ENCODE measurements at places on chromosomes 1 and 21.
A peak's percentile ranks its signal among the peaks of the same experiment; 100 is the strongest.

DNA sequence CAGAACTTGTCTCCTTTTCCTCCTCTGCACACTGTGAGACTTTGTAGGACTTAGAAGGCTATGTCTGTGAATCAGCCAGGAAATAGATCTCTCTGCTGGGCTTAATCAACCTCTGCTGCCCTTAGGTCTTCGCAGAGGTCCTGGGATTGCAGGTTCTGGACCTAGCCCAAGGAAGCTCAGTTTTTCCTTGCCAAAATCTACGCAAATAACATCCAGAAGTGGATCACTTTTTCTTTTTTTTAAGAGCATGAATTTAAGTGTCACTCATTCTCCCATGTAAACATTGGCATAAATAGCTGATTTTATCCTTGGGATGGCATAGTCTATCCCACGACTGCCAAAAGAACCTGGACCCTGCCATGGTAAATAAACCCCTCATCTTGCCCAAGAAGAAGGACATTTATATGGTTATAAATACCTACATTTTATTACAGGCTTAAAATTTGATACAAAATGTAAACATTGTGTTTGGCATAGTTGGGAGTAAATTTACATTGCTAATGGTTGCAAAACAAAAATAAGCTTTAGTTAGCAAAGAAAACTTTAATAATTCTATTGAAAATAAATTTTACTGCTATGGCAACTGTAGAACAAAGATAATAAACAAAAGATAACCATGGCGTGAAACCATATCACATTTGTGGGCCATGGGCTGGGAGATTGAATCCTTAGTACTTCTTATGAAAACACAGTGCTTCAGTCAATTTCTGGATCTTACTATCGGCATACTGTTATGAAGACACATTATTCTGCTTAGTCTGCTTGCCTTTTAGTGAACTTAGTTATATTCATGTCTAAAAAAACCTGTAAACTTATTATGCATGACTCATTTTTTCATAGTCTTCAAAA, 24.5 kb upstream of the DISC1 start:
- no peak for DNase-seq

DNA sequence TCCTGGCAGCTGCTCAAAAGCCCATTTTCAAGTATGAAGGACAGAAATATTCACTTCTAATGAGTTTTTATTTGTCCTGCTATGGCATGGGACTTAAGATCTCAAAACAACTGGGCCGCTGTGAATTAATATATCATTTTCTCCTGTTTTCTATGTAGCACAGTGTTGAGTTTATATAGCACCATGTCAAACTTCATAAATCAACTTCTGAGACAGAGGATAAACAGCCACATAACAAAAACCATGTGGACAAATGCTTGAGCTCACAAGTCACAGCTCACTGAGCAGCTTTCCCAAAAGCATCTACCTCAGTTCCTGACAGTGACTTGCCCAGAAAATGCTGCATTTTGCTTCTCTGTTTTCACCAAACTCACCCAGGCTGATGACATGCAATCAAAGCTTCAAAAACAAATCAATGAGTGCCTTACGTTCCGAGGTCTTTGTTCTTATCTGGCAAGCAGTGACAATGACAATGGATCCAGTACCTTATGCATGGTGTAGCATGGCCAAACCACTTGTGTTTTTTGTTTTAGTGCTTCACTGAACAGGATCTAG, 722.6 kb downstream of the LRRIQ3 start:
- DNase-seq, result no peak

GRCh38 chr1:203278082-203278884, 27.0 kb upstream of the BTG2 start:
- peak; percentile 51 for DNase-seq

- DNase-seq, result peak; percentile 59
Observed at GRCh38 chr1:23100074-23100748, 68.4 kb downstream of the LUZP1 start.

DNA sequence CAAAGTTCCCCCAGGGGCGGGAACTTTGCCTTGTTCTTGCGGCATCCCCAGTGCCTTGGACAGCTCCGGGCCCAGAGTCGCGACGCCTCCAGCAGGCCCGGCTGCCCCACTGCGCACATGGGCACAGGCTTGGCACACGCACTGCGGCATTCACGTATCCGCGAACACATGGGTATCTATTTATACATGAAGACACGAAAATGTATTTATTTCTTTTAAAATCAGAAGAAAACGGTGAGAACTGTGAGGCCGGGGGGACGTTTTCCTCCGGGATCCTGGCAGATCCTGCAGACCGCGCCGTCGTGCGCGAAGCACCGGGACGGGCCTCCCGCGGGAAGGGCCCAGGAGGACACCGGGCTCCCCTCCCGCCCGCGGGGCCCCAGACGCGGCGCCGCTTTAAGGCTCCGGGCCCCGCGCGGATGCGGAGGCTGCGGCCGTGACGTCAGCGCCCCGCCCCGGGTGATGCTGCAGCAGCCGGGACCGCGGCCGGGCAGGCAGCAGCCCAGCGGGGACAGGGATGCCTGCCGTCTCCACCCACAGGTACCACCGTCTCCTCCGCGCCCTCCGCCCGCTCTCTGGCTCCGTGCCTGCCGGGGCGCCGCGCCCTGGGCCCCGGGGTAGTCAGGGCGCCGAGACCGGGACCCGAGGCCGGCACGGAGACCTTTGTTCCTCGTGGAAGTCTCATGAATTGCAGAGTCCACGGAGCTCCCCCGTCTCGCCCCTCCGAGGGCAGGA, at the start of gene SLC45A1:
TSS of gene SLC45A1 (plus strand) at position 468 of the 735 bp plus-strand sequence. CDS start 6,216 bp downstream, outside the sequence.
- DNase-seq, result peak; percentile 80

- DNase-seq, result no peak
Observed at GRCh38 chr1:15524021-15524282, at the start of gene CASP9. CASP9 (minus strand) TSS chr1:15524215; CDS start chr1:15524200, 15 bp downstream.

DNA sequence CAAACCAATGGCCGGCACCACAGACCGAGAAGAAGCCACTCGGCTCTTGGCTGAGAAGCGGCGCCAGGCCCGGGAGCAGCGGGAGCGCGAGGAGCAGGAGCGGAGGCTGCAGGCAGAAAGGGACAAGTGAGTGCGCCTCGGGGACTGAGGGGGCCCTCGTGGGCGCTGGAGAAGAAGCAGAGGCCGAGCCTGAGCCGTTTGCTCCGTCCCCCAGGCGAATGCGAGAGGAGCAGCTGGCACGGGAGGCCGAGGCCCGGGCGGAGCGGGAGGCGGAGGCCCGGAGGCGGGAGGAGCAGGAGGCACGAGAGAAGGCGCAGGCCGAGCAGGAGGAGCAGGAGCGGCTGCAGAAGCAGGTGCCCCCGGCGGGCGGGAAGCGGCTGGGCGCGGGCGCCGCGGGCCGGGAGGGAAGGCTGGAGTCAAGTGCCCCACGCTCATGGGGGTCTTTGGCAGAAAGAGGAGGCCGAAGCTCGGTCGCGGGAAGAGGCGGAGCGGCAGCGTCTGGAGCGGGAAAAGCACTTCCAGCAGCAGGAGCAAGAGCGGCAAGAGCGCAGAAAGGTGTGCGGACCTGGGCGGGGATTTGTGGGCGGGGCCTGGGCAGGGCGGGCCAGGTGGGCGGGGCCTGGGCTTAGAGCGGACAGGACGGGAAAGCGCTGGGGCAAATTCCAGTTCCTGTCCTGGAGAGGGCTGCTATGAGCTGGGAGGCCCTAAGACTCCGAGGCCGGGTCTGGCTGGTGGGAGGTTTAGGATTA, 22.7 kb downstream of the MAP7D1 start:
- DNase-seq, result no peak

GRCh38 chr1:156033011-156033410, 12.3 kb upstream of the SSR2 start:
- DNase-seq, result no peak

- DNase-seq, result no peak
Observed at GRCh38 chr1:233505130-233505529, 108.8 kb upstream of the KCNK1 start.

- DNase-seq, result no peak
Observed at GRCh38 chr21:32338209-32338921, 39.7 kb downstream of the MRAP start.

DNA sequence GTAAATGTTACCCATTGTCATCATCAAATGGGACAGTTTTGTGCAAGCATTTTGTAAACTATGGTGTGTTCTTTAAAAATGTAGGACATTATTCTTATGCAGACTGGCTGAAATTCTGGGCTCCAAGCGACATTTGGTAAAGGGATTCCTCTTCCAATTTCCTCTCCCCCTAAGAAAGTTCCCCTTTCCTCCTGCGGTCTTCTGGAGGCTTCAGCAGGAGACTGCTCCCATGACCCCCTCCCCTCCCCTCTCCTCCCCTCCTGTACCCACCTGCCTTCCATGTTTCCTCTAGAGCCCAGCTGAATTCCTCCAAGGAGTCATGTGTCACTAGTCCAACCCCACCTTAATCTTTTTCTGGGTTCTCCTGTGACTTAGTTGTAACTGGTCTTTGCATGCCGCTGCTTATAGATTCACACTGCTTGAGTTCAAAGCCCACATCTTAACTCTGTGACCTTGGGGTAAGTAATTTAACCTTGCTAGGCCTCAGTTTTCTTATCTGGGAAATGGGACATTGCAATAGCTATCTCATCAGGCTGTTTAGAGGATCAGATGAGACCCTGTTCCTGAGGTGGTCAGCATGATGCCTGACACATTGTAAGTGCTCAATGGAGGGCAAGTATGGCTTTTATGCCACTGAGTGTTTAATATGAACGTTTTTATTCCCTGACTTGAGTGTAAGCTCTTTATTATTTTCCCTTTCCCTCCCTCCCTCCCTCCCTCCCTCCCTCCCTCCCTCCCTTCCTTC, 69.9 kb upstream of the WDR26 start:
- DNase-seq, result no peak

GRCh38 chr21:41716751-41717150, 50.1 kb downstream of the RIPK4 start:
- no peak for DNase-seq

DNA sequence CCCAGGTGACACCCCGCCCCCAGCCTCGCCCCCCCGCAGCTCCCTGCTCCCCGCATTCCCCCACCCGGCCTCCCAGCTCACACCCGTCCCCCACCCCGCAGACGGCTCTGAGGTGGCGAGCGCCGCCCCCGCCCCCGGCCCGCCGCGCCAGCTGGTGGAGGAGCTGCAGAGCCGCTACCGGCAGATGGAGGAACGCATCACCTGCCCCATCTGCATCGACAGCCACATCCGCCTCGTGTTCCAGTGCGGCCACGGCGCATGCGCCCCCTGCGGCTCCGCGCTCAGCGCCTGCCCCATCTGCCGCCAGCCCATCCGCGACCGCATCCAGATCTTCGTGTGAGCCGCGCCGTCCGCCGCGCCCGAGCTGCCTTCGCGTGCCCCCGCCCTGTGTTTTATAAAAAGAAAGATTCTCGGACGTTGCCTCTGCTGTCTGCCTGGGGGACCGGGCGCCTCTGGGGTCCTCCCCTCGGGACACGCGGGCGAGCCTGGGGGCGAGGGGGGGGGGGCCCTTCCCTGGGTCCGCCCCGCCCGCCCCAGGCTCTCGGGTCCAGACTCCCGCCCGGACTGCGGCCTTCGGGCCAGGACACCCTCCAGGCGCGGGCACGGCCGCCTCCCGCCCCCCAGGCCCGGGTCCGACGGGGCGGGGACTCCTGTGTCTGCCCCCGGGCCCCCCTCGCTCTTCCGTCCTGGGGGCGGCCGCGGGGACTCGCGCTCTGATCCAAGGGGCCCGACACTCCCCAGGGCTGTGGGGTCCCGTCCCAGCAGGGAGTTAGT, 1.6 kb upstream of the MMP23B start:
- peak; percentile 92 for DNase-seq

DNA sequence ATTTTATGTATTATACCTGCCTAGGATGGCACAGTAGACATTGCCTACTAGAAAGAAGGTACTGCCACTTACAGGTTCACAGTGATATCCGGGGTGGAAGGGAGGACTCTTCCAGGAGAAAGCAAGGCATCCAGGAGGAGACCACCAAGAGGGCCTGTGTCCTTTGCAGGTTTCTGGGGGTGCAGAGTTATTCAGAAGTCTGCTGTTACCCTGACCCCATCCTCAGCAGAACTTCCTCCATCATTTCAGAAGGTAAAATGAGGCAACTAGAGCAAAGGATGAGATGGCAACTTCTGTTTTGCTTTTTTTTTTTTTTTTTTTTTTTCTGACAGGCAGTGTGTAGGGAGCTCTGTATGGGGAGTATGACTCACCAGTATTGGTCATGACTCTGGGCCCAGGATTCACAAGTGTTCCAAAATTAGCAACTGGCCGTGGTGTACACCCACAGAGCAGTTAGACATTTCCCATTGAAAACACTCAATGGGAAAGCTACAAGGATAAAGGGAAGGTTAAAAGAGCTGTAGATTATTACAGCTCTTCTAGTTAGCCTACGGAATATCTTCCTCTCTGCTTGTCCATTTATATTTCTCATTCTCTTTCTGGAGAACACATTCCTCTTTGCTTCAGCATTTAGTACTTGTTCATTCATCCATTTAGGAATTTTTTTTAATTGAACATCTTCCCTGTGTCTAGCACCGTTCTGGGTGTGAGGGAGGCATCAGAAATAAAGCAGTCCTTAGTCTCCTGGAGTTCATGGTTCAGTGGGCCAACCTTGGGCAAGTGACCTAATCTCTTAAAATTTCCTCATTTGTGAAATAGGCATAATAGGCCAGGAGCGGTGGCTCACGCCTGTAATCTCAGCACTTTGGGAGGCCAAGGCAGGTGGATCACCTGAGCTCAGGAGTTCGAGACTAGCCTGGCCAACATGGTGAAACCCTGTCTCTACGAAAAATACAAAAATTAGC, 50.5 kb upstream of the PPP2R5A start:
- peak; percentile 60 for DNase-seq

- DNase-seq, result no peak
Observed at GRCh38 chr1:44499306-44499705, 94.3 kb downstream of the RNF220 start.

DNA sequence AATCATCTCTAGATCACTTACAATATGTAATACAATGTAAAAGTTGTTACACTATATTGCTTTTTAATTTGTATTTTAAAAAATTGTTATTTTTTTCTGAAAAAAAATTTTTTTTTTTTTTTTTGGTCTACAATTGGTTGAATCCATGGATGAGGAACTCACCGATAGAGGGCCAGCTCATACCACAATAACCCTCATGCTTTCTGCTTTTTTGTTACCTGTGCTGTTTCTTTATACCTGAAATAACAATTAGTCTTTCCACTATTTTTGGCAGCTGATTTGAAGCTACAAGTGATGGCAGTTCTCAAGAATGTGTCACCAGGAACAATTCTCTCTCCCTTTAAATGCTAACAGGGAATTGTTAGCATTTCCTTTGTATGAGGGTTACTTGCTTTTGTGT, 12.0 kb downstream of the SMG7 start:
- DNase-seq, result no peak

GRCh38 chr1:17540255-17541001, 930 bp downstream of the ARHGEF10L start:
- DNase-seq, result no peak

DNA sequence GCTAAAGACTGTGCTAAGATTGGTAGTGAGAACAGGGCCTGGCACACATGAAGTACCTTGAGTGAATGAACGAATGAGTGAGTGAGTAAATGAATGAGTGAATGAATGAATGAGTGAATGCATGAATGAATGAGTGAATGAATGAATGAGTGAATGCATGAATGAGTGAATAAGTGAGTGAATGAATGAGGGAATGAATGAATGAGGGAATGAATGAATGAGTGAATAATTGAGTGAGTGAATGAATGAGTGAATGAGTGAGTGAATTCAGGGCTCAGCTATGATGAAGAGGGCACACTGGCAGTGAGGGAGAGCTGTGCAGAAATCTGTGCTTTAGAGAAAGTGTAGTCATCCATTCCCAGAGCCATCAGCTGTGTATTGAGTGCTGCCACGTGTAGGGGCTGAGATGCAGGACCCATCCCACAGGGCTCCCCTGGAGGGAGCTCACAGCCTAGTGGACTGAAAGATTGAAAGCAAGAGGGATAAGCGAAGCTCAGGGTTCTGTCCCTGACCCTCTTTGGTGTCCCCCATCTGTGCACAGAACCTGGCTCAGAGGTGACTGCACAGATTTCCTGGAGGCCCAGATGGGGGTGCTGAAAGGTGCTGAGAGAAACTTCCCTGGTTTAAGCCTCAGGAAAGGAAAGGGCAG, 217.9 kb upstream of the VAMP3 start:
- DNase-seq, result peak; percentile 14
